ENCODE measurements at places on chromosomes 6 and 20.
A peak's percentile ranks its signal among the peaks of the same experiment; 100 is the strongest.

DNA sequence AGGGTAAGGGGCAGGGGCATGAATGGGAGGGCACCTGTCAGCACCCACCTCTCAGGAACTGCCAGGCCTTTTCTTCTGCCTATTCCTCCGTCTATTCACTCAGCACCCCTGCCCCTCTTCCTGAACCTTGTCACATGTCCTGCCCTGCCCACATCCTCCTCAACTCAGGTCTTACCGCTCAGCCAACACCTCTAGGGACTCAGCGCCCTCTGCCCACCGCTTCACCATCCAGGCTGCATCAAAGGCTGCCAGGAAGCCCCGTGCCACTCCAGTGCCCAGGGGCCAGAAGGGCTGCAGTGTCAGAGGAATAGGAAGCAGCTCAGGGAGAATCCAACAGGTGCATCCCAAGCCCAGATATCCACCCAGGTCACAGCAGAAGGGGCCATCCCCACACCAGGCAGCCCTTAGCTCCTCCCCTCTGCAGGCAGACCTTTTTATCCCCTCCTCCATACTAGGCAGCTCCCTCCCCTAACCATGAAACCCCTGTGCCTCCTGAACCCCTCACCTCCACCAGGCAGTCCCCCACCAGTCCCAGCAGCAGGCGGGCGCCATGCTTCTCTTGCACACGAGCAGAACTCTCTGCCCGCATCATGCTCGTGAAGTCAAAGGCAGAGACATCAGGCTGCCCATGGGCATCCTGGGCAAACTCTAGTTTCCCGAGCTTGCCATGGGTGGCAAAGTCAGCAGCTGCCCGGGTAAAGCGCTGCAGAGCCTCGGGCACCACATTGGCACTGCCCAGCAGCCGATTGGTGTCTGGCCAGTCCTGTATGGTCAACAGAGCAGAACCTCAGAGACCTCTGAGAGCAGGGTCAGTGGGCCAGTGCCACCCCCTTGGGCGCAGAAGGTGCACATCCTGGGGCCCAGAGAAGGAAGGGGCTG, 5.5 kb downstream of the MICAL1 start:
- peak; percentile 23 for DNase-seq

- no peak for DNase-seq
Measured at GRCh38 chr6:129517288-129517687, 192.7 kb downstream of the ARHGAP18 start.

GRCh38 chr20:56924292-56925081, 295.4 kb downstream of the TFAP2C start:
- DNase-seq: no peak

DNA sequence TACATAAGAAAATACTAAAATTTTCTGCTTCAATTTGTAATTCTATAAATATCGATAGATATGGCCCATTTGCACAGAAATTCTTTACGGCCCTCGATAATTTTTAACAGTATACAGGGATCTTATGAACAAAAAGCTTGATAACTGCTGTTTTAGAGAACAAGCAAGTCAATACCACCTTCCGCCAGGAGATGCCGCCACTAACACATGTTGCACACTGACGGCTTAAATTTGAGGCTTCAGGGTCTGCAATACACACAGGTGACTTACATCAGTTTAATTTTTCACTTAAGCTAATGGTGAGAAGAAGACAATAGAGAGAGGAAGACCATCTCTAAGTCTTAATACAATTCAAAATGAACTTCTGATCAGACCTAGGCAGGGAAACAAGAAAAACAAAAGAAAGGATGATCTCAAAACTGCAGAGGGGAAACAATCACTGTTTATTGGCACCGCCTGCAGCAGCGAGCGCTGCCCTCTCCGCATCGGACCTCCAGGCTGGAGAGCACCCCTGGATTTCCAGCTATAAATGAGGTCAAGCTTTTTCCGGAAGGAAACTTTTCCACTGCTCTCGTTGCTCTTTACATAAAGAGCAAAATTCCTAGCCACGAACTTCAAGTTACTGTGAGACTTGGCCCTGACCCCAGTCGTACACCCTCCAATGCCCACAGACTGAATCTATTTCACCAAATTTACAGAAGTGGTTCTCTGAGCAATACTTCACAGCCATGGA, 53.9 kb downstream of the OTOR start:
- DNase-seq: no peak

DNA sequence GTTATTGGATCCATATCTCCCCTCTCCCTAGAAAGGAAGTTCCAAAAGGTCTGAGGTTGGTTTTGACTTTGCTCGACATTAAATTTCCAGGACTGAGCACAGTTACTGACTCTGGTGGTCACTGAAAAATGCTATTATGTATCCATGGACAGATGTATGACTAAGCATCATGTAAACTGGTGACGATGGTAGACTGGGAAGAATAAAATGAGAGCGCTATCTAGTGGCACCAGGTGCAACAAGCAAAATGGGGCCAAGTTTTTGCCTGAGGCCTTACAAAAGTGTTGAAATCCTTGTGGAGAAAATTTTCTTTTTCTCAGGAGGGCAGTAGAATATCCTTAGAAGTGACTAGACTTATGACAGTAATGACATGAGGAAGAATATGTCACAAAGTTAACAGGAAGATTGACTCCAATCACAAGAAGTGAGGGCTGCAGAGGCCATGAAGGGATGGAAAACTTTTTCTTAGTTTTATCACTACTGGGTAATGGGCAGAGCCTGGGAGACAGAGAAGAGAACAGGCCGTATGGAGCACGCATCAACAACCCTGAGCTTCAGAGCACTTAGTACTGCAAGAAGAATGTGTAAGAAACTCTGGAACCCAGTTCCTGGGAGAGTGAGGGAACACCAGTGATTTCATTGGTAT, 88.9 kb upstream of the ELOVL5 start:
- no peak for DNase-seq

- no peak for DNase-seq
Measured at GRCh38 chr20:57499676-57500075, 25.3 kb downstream of the CTCFL start.

DNA sequence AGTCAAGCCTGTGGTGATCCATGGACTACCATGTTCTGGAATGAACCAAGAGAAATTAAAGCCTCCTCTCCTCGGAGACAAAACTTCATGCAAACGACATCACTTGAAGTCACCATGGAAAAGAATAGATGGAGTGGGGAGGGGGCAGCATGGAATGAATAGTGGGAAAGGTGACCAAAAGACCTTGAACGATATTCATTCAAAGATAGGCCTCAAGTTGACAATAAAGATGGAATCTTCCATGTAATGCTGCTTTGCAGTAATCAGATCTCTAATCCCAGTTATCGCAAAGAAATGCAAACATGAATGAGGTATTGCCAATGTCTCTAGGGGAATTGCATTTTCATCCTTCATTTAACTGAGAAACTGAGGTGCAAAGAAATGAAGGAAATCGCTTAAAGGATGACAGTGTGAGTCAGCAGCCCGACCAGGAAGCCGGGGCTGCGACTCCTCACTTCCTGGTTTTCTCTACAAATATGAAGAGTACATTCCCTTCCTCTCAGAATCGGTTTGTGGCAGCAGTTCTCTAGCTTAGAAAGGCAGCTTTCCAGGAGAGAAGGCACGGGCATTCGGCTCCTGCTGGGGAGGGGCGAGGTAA, 65.6 kb upstream of the RREB1 start:
- no peak for DNase-seq

DNA sequence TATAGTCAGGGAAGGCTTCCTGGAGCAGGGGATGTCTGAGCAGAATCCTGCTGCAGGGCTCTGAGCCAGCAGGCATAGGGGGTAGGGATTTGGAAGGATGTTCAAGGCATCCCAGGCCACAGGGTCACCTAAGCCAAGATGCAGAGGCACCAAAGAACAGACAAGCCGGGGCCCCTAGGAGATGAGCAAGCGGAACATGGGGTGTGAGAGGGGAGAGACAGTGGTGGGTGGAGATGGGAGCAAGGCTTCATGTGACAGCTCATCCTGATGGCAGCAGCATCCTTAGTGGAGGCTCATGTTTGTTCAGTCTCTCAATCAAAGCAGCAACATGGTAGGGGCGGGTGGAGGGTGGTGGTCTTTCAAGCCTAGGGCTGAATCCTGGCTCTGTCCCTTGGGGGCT, 29.8 kb upstream of the TCP11 start:
- no peak for DNase-seq

GRCh38 chr6:7262746-7263518, 50.1 kb downstream of the SSR1 start:
- no peak for DNase-seq

DNA sequence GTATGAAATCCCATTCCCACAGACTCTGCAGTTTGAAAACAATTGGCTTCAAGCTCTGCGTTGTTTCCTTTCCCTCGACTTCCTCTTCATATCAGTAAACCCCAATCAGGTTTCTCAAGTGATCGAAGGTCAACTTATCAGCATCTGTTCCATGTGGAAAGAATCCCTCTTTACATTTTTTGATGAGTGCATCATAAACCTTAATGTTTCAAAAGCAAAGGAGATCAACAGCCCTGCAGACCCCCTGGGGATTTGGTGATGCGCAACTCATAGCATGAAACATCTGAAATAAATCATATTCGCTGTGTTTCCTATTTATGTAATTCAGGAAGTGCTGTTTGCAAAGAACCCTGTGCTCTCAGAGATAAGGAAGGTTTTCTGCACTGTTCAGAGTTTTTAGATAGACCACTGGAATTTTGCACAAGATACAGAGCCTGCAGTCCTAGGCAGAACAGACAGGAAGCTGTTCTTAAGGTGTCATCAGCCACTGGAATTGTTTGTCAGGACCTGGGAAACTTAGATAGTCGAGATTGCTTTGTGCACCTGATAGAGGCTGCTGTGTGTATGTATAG, 216.0 kb downstream of the HIVEP2 start:
- DNase-seq: no peak

DNA sequence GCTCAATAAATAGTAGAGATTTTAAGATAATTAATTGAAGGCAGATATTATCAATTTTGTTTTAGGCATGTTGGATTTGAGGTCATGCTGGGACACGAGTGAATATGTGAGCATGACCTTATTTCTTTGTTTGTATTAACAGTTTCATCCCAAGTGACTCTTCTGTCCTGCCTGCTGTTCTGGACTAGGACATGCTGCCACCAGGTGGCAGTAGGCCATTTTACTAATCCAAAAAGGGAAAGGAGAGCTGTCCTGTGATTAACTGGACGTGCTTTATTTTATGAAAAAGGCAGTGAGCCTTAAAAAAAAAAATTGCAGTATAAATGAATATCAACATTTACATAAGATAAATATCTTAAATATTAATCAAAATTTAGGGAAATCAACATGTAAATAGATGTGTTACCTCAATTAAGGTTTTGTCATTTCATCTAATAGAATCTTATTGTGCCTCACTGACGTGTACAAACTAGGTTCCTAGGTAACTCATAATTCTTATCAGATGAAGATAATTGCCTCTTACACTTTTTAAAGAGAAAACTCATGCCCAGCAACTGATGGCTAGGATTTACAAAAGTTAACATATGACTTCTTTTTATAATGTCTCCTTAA, 49.8 kb downstream of the FRK start:
- DNase-seq: peak; percentile 15

DNA sequence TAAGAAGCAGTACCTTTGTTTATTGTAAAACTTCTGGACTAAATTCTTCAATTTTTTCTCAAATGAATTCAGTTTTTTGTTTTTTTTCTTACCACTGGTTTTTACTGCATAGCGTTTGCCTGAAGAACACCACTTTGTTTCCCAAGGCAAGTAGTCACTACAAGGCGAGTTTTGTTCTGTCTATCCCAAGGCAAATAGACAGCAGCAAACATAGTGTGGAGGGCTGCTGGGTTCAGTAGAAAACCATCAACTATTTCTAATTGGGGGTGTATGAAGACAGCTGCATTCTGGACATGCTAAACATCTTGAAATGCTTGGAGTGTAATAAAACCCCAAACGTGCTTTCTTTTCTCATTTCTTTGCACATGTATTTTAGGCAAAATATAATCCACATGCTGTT, 197.4 kb downstream of the ESR1 start:
- no peak for DNase-seq

GRCh38 chr20:38178065-38178491, 13.0 kb upstream of the TGM2 start:
- DNase-seq: peak; percentile 29

DNA sequence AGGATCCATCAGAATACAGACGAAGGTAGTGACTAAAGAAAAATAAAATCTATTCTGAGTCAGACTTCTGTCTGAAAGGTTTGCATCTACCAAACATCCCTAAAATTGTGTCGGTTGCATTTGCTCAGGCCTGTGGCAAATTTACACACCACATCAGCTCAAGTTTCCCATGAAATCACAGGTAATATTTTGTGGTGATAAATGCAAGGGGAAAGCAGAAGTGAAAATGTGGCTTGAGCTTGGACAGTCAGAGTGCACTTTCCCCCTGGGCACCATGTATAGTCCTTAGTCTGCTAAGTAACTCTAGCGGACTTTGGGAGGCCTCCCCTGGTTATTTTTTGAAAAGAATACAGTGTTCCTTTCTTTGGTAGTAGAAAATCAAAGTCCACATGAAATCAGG, 159.1 kb downstream of the PKHD1 start:
- DNase-seq: no peak

DNA sequence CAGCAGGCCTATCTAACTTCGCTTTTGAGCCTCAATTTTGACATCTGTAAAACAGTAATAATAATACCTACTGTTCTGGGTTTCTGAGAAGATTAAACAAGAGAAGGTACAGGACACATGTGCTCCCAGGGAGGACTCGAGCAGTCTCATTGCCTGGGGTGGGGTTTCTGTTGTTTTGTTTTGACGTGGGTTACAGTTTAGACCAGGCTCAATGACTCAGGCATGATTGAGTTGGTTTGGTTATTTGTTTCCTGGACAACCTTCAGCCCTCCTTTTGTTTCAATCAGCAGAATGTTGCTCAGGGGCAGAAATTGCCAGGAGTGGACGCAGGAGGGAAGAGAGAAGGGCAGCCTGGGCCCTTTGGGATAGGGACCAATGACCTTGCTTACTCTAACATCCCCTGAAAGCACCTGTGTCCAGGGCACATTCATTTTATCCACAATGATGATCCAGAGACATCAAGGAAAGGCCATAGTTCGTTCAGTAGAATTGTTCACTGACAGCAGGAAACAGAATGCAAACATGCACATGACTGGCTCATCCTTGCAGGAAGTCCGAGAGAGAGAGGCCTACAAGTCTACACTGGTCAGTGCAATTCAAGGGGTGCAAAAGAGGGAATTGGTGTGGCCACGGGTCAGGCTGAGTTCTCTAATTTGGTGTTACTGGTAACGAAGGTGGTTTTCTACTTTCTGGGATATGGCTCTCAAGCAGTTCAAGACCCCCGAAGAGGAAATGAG, 74.5 kb upstream of the MRPS10 start:
- peak; percentile 14 for DNase-seq

GRCh38 chr20:11271319-11271718, 597.5 kb upstream of the JAG1 start:
- no peak for DNase-seq

- DNase-seq: no peak
Measured at GRCh38 chr6:84362193-84362821, 134.9 kb upstream of the CEP162 start.

DNA sequence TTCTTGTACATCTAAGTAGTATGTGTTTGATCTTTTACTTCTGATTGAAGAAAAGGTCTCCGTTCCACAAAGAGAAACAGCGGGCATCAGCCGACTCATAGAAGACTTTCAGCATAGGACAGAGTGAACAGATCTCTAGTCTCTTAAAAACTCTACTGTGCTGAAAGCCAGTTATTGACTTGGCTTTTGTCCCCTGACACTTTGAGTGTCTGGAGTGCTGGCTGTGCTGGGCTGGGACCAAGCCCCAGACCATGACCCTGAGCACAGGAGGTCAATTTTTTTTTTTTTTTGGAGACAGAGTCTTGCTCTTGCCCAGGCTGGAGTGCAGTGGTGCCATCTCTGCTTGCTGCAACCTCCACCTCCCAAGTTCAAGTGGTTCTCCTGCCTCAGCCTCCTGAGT, 27.8 kb downstream of the MYBL2 start:
- no peak for DNase-seq

- DNase-seq: no peak
Measured at GRCh38 chr6:53411451-53411850, 62.7 kb upstream of the ELOVL5 start.
